ENCODE measurements at places on chromosomes 3 and 15.

- H3K4me3 ChIP-seq: no peak overlapping the region
- no peaks in the 10 kb centered on the region for H3K27me3 ChIP-seq
- no peak for DNase-seq
- no peaks in the 10 kb centered on the region for H3K4me1 ChIP-seq
- peaks cover 27% of the 10 kb centered on the region for H3K36me3 ChIP-seq
Observed at GRCh38 chr15:49306551-49306950, 116.5 kb upstream of the FGF7 start.

- no peak overlapping the region for H3K4me3 ChIP-seq
- peaks cover 4% of the 10 kb centered on the region for H3K27me3 ChIP-seq
- DNase-seq: no peak
- peaks cover 30% of the 10 kb centered on the region for H3K4me1 ChIP-seq
- peak overlapping the region; percentile 75 for H3K27ac ChIP-seq
Observed at GRCh38 chr3:150385296-150386242, 22.5 kb upstream of the TSC22D2 start.

- DNase-seq: peak; percentile 78
- H3K4me1 ChIP-seq: peaks cover 11% of the 10 kb centered on the region
Observed at GRCh38 chr3:84958495-84959469, at the start of gene CADM2. Gene CADM2 (plus strand): TSS chr3:84958989.

DNA sequence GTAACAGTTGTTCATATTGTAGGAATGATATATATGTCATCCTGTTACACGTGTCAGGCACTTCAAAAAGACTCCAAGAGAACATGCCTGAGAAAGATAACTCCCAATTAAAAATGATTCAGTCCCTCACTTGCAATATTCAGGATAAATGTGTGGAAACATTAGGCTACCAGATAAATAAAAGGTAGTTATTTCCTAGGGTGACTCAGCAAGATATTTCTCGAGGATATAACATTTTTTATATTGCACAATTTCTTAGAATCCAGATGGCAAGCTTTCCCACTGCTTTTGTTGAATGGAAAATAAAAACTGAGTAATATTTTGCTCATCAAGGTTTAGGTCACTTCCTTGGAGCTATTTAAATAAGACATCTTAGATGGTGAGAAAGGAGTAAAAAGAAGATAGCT lies 181.4 kb downstream of the GAP43 start:
- H3K36me3 ChIP-seq: no peaks in the 10 kb centered on the region
- no peak overlapping the region for H3K27ac ChIP-seq

DNA sequence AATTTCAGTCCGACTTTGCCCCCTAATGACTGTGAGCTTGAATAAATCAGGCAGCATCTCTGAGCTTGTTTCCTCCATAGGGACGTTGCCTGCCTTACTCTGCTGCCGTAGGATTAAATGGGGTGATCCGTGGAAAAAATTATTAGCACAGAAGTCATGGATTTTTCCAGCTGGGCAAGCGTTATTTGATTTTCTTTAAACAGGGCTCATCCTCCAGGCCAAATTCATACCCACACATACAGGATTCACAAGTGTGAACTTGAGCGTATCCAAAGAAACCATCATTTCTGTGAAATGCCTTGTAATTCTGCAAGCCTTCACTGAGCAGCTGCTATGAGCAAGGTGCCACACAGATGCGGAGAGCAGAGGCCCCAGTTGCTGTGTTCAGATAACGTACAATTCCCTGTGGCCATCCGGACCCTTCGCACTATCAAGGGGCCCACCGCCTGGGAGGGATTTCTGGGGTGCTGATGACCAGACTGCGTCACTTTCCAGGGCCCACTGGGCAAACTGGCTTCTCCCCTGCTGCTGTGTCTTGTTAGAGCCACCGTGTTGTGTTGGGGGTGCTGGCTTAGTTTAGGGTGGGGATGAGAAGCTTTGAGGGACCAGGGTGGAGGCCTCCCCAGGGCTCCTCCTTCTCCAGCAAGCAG lies 61.4 kb downstream of the MGLL start:
- peaks cover 42% of the 10 kb centered on the region for H3K4me1 ChIP-seq
- H3K4me3 ChIP-seq: no peak overlapping the region
- DNase-seq: no peak
- H3K27ac ChIP-seq: no peak overlapping the region
